ENCODE measurements at places on chromosomes 16 and 17. TPM values are rescaled to one million over a fixed set of nuclear protein-coding genes. Genes with fewer than 3 reads are reported as not detected.

The TBC1D3K gene
- total RNA-seq = not detected

DNA sequence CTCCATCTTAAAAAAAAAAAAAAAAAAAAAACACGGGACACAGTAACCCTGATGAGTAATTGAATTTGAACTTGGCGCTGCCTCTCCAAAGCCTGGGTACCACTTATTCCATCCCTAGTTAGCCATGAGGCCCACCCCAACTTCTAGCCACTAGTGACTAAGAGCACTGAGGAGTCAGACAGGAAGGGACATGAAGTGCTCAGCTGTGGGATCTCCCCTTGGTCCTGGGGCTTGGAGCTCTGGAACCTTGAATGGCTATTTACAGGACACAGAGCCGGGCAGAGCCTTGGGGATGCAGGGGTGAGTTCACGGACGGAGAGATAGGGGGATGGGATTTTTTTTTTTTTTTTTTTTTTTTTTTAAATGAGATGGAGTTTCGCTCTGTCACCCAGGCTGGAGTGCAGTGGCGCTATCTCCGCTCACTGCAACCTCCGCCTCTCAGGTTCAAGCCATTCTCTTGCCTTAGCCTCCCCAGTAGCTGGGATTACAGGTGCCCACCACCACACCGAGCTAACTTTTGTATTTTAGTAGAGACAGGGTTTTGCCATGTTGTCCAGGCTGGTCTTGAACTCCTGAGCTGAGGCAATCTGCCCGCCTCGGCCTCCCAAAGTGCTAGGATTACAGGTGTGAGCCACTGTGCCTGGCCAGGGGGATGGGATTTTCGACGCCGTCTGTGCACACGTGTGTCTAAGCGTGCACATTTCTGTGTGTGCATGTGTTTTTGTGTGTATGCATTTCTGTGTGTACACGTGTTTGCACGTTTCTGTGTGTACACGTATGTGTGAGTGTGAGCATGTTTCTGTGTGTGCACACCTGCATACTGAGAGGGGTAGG, 20.4 kb upstream of the CIBAR2 start:
- H3K4me1 ChIP-seq = peaks cover 30% of the 10 kb centered on the region
- no peak overlapping the region for H3K27ac ChIP-seq
- no peaks in the 10 kb centered on the region for H3K27me3 ChIP-seq

The MT1A gene
- not detected for total RNA-seq

GRCh38 chr17:1229900-1230501, 40.2 kb upstream of the BHLHA9 start:
- H3K4me1 ChIP-seq = peaks cover 6% of the 10 kb centered on the region
- no peak overlapping the region for H3K4me3 ChIP-seq
- H3K27ac ChIP-seq = no peak overlapping the region
- no peaks in the 10 kb centered on the region for H3K36me3 ChIP-seq
- DNase-seq = no peak

DNA sequence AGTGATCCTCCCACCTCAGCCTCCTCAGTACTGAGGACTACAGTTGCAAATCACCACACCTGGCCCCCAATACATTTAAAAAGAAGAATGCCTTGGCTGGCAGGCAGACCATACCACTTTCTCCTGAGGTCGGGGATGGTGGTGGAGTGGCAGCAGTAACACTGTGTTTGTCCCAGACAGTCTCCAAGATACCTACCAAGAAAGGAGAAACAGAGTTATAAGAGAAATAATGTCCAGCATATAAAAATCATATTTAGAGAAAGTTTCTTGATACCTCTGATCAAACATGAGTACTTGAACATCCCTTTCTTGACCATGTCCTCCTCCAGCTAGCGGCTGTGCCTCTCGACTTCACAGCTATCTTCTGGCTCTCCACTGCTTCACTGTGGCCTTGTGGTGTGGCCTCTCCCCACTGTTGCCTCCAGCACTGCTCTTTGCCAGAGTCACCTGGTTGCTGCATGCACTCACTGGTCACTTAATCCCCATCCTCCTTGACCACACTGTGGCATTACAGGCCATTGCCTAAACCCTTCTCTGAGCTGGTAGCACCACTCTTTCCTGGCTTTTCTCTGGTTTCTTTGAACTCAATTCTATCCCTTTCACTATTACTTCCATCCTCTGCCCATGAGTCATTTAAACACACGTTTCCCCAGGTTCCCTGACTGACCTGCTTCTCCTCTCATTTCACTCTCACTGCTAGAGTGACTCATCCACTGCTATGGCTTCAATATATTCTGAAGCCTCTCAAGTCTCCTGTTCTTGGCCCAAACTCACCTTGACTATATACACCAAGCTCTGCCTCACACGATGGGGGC, 45.2 kb downstream of the XPO6 start:
- DNase-seq = peak; percentile 57
- H3K36me3 ChIP-seq = peaks cover 22% of the 10 kb centered on the region
- no peak overlapping the region for H3K27ac ChIP-seq

The ACAP1 gene
- 14.4 TPM for total RNA-seq

DNA sequence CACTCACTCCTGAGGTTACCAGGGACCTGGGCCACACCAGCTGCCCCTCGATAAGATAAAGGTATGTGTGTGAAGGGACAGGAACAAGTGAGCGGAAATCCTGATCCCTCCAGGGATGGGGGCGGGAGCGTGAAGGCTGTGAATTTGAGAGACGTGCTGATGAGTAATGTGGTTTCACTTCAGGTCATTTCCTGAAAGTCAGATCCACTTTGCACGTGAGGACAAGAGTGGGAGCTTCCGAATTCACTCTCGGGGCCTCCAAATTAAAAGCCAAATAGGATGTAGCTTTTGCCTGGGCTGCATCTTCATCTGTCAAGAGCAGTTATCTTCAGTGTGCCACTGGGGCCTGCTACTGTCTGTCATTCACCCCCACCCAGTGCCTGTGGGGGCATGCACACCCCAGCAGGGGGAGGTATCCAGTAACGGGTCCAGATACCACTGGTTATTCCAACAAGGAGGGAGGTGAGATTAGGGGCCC, 87.4 kb upstream of the LHX1 start:
- H3K36me3 ChIP-seq = no peaks in the 10 kb centered on the region
- H3K4me3 ChIP-seq = no peak overlapping the region
- DNase-seq = peak; percentile 77

- H3K36me3 ChIP-seq = no peaks in the 10 kb centered on the region
- H3K27ac ChIP-seq = peak overlapping the region; percentile 62
- H3K4me1 ChIP-seq = peaks cover 24% of the 10 kb centered on the region
These were observed 389.6 kb upstream of the DYNLRB2 start for GRCh38 chr16:80150978-80151721.

GRCh38 chr16:70482624-70483023, 28.2 kb downstream of the FCSK start:
- no peaks in the 10 kb centered on the region for H3K27me3 ChIP-seq
- peaks cover 5% of the 10 kb centered on the region for H3K36me3 ChIP-seq
- no peak overlapping the region for H3K4me3 ChIP-seq
- DNase-seq = no peak
- H3K27ac ChIP-seq = peak overlapping the region; percentile 40
- peaks cover 11% of the 10 kb centered on the region for H3K4me1 ChIP-seq

- H3K27me3 ChIP-seq = peaks cover 5% of the 10 kb centered on the region
- no peaks in the 10 kb centered on the region for H3K36me3 ChIP-seq
- H3K4me1 ChIP-seq = peaks cover 14% of the 10 kb centered on the region
- DNase-seq = no peak
- H3K4me3 ChIP-seq = no peak overlapping the region
- no peak overlapping the region for H3K27ac ChIP-seq
These were observed 39.3 kb upstream of the TOB1 start for GRCh38 chr17:50905460-50905803.

The ATP6V0D1 gene
- 114 TPM for total RNA-seq

DNA sequence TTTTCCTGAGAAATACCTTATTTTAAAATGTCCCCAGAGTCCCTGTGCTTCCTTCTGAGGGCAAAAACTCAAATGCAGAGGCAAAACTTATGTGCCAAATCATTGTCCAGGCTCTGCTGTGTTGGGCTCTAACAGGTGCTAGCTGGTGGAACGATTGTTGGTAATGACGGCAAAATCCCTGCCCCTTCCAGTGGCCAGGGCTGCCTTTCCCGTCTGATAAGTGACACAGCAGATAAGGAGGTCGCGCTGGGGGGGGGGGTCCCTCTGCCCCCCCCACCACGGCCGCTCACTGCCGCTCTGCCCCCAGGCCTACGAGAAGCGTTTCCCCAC, 29.1 kb downstream of the SEC14L5 start:
- DNase-seq = no peak
- H3K27me3 ChIP-seq = peaks cover 31% of the 10 kb centered on the region

- no peaks in the 10 kb centered on the region for H3K27me3 ChIP-seq
- peaks cover 19% of the 10 kb centered on the region for H3K4me1 ChIP-seq
These were observed 28.1 kb upstream of the SIAH1 start for GRCh38 chr16:48413272-48413671.

GRCh38 chr17:74838274-74838673, 21.4 kb downstream of the GRIN2C start:
- no peak for DNase-seq
- H3K4me3 ChIP-seq = no peak overlapping the region
- no peak overlapping the region for H3K27ac ChIP-seq

DNA sequence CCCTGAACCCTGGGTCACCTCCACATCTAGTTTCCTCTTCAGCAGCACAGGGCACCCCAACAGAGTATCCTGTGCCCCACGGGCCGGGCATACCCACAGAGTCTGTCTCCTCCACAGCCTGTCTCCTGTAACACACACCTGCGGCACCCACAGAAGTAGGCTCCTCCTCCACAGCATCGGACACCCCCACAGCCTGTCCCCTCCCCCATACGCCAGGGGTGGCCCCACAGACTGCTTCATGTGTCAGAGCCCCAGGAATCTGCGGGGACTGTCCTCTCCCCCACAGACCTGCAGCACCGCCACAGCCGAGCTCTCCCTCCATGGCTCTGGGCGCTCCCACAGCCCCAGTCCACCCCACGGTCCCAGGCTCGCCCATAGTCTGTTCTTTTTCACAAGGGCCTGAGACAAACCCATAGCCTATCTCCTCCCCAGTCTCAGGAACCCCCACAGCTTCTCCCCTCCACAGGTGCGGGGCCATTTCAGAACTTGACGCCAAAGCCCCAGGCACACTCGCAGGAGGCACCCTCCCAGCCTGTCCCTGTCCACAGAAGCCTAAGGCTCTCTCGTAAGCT, 1.4 kb downstream of the KIAA0753 start:
- peaks cover 28% of the 10 kb centered on the region for H3K4me1 ChIP-seq
- peaks cover 7% of the 10 kb centered on the region for H3K36me3 ChIP-seq
- H3K27ac ChIP-seq = no peak overlapping the region
- peak overlapping the region; percentile 78 for H3K4me3 ChIP-seq
- no peak for DNase-seq
- no peaks in the 10 kb centered on the region for H3K27me3 ChIP-seq

GRCh38 chr16:2476345-2476720, 1.4 kb downstream of the TBC1D24 start:
- H3K4me1 ChIP-seq = peaks cover 17% of the 10 kb centered on the region
- no peaks in the 10 kb centered on the region for H3K36me3 ChIP-seq
- H3K4me3 ChIP-seq = no peak overlapping the region
- H3K27ac ChIP-seq = no peak overlapping the region

The NPIPA5 gene
- 1.1 TPM for total RNA-seq

GRCh38 chr17:66981983-66982508, 17.5 kb downstream of the CACNG4 start:
- no peak overlapping the region for H3K27ac ChIP-seq
- no peaks in the 10 kb centered on the region for H3K36me3 ChIP-seq
- peaks cover 7% of the 10 kb centered on the region for H3K4me1 ChIP-seq
- H3K4me3 ChIP-seq = no peak overlapping the region

- peaks cover 4% of the 10 kb centered on the region for H3K4me1 ChIP-seq
- H3K4me3 ChIP-seq = no peak overlapping the region
- no peaks in the 10 kb centered on the region for H3K27me3 ChIP-seq
- peaks cover 28% of the 10 kb centered on the region for H3K36me3 ChIP-seq
These were observed 61.4 kb downstream of the AMFR start for GRCh38 chr16:56363781-56364565.

DNA sequence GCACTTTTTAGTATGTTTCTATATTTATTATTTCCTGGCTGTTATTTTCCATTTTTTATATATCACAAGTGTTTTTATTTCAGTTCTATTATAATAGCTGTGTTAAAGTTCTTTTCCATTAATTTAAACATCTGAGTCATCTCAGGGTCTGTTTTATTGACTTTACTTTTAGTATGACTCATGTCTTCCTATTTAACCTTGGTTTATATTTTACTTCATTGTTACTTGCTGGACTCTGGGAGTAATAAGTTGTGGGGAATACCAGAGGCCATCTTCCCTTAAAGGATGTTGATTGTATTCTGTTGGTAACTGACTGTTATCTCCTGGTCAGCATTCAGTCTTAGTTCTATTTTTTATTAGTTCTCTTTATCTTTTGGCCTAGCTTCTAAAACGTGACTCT, 1508.2 kb downstream of the CDH11 start:
- no peaks in the 10 kb centered on the region for H3K4me1 ChIP-seq
- DNase-seq = peak; percentile 48
- H3K4me3 ChIP-seq = no peak overlapping the region
- no peaks in the 10 kb centered on the region for H3K36me3 ChIP-seq

GRCh38 chr16:28179354-28179753, 32.4 kb downstream of the XPO6 start:
- no peak overlapping the region for H3K27ac ChIP-seq
- H3K36me3 ChIP-seq = peaks cover 27% of the 10 kb centered on the region
- H3K4me3 ChIP-seq = no peak overlapping the region

DNA sequence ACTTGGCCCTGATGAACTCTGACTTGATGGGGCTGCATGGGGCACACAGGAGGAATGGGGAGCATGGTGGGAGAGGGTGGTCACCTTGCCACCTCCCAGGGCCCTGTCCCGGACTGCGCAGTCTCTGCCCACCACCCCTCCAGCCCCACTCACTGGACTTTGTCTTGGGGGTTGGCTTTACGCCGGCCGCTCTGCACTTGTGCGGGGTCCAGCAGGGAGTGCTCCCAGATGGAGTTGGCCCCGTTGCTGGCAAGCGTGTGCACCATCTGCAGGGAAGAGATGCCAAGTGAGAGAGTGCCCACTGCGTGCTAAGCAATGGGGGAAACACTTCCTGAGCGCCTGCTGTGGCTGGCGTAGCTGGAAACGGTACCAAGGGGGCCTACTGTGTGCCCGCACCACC, 6.7 kb downstream of the GIT1 start:
- no peak overlapping the region for H3K4me3 ChIP-seq
- peaks cover 2% of the 10 kb centered on the region for H3K36me3 ChIP-seq
- H3K4me1 ChIP-seq = peaks cover 31% of the 10 kb centered on the region
- H3K27ac ChIP-seq = no peak overlapping the region
- DNase-seq = no peak
- H3K27me3 ChIP-seq = no peaks in the 10 kb centered on the region

DNA sequence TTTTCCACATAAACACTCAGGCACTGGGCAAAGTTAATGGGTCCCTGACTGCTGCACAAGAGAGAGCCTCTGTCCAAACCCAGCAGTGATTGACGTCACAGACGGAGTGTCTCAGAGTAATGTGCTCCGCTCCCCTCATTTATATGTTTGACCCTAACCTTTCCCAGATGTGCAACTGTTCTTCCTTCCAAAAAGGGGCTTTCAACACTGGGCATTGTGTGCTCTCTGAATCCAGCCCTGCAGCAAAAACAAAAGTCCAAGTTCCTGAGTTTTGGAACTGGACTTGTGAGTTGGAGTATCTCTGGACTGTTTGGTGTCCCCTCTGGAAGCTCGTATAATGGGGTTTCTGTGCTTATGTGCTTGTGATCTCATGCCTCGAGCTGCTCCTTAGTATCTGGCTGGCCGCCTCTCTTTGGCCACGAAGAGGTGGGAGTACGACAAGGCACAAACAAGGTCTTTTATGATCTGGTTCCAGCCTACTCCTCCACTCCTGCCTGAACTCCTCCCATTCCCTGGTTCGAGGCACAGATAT, 76.4 kb upstream of the SMIM36 start:
- DNase-seq = no peak
- H3K4me1 ChIP-seq = no peaks in the 10 kb centered on the region
- H3K4me3 ChIP-seq = no peak overlapping the region
- H3K27ac ChIP-seq = no peak overlapping the region

- peaks cover 14% of the 10 kb centered on the region for H3K27me3 ChIP-seq
- DNase-seq = no peak
- H3K4me3 ChIP-seq = no peak overlapping the region
- no peaks in the 10 kb centered on the region for H3K36me3 ChIP-seq
- H3K4me1 ChIP-seq = no peaks in the 10 kb centered on the region
These were observed 34.1 kb downstream of the ABAT start for GRCh38 chr16:8708536-8708935.

The PRCD gene
- 1.5 TPM for total RNA-seq

The ABI3 gene
- 0.31 TPM for total RNA-seq
